Femur (tissue), 1 donor: ENCODE measurements at places on chromosomes 13 and 19.

DNA sequence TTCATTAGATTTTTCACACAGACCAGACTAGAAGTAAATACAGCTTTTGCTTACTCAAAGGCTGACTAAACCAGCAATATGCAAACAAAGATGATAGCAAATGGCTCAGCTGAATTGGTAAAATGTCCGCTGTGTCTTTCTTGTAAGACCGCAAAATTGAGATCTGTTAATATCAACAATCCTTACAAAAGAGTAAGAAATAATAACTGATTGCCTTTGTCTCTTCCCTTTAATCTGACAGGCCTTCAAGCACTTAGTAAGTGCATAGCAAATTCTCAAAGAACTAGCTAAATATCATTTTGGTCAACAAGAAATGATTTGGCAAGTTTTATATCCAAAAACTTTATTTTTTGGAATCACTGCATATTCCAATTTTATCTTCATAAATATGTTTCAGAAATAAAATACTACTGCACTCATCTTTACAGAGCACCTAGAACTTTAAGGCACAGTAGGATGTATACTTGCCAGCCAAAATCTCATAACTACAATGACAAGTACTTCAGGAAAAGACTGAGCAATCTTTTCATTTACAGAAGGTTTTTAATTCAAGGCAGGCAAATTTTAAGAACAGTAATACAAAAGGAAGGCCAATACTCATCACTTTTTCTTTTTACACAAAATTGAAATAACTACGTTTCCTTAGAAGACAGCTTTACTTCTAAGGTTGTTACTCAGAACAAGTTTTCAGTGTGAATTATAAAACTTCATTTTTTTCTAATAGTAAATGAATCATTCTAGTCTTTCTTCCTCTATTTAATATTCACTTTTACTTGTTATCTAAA, 1.1 kb downstream of the ELF1 start:
- no peak for DNase-seq

- DNase-seq = peak; percentile 90
These were observed at the start of gene JAK3 for GRCh38 chr19:17847538-17848366. Gene JAK3 (minus strand): TSS chr19:17847982. CDS start chr19:17844417, 3,565 bp downstream.

GRCh38 chr19:48329167-48329891, 4.0 kb downstream of the EMP3 start:
- DNase-seq = no peak

DNA sequence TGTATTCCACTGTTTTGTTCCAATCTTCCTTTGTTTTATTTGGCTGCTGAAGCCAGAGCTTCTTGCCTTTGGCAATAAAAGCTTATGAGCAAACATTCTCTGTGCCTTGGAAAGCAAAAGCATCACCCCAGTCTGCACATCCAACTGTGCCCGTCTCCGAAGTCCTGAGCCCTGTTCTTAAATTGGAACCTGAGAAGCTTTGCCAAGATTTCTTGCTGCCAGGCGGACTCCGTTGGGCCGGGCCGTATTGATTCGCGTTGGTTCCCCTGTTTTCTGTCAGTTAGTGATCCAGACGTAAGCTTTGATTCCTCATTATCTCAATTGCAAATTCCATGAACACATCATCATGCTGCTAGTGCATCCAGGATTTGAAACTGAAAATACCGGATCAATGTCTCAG, 793.0 kb downstream of the OLFM4 start:
- DNase-seq = no peak

DNA sequence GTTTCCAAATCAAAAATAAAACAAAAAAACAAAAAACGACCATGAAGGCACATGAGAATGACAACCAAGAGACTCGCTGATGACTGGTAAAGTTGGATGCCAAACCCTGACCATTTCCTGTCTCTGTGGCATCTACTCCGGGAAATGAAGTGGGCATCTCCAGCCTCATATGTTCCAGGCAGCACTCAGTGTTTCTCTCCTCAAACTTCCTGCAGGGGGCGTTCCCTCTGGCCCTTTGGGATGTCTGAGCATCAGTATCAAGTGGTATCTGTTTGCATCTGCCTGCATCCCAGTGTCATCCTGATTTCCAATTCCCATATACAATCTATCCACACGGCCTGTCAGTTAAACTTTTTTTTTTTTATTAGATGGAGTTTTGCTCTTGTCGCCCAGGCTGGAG, 9.8 kb upstream of the SIGLEC12 start:
- DNase-seq = no peak

GRCh38 chr13:68927387-68928026, 1180.1 kb upstream of the ATXN8OS start:
- DNase-seq = no peak

- peak; percentile 84 for DNase-seq
These were observed 3.2 kb downstream of the VSIG10L start for GRCh38 chr19:51338563-51339312.
